Sigmoid colon (tissue), 7 donors: ENCODE measurements at places on chromosomes 13 and 19. TPM values are rescaled to one million over a fixed set of nuclear protein-coding genes. Genes with fewer than 3 reads are reported as not detected.

LRRC25 gene
- 13.3 TPM for total RNA-seq

PROSER3 gene
- 2.9 TPM for total RNA-seq

OR4F17 gene
- total RNA-seq = not detected

RASAL3 gene
- total RNA-seq = 1.1 TPM

ZSCAN18 gene
- 67.4 TPM for total RNA-seq

CEACAM19 gene
- 1.3 TPM for total RNA-seq

PLIN5 gene
- 10.0 TPM for total RNA-seq

LGALS14 gene
- not detected for total RNA-seq

GRCh38 chr19:51034704-51035103 lies at the start of gene KLK12:
Gene KLK12 (minus strand): TSS chr19:51035002. CDS start chr19:51034621, 381 bp downstream.
- no peak for DNase-seq
- no peaks in the 10 kb centered on the region for H3K36me3 ChIP-seq
- H3K27ac ChIP-seq = no peak within 1 kb of the TSS
- H3K4me3 ChIP-seq = no peak within 1 kb of the TSS
- H3K4me1 ChIP-seq = no peaks in the 10 kb centered on the region

DNA sequence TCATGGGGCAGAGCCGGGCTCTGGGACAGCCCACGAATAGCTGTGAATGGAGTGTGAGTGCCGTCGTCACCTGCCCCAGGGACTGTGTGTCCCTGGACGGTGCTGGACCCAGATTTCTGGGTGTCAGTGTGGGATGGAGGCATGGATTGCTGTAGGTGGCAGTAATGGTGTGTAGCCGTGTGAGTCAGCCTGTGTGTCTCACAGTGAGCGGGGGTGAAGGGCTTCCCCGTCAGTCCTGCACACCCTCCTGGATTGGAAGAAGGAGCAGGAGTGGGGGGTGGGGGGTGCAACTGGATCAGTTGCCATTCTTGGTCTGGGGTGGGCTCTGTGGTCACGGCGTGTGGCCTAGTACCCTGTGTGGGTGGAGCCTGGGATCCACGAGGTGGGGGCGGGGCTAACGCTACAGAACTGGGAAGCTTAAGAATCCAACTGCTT lies 6.5 kb upstream of the LTBP4 start:
- peaks cover 35% of the 10 kb centered on the region for H3K27me3 ChIP-seq
- no peak overlapping the region for H3K4me3 ChIP-seq
- H3K4me1 ChIP-seq = no peaks in the 10 kb centered on the region
- DNase-seq = no peak

- DNase-seq = no peak
- H3K4me1 ChIP-seq = no peaks in the 10 kb centered on the region
- H3K27me3 ChIP-seq = no peaks in the 10 kb centered on the region
- no peak overlapping the region for H3K4me3 ChIP-seq
- H3K27ac ChIP-seq = no peak overlapping the region
Observed at GRCh38 chr13:41008349-41008980, 10.7 kb downstream of the ELF1 start.

DNA sequence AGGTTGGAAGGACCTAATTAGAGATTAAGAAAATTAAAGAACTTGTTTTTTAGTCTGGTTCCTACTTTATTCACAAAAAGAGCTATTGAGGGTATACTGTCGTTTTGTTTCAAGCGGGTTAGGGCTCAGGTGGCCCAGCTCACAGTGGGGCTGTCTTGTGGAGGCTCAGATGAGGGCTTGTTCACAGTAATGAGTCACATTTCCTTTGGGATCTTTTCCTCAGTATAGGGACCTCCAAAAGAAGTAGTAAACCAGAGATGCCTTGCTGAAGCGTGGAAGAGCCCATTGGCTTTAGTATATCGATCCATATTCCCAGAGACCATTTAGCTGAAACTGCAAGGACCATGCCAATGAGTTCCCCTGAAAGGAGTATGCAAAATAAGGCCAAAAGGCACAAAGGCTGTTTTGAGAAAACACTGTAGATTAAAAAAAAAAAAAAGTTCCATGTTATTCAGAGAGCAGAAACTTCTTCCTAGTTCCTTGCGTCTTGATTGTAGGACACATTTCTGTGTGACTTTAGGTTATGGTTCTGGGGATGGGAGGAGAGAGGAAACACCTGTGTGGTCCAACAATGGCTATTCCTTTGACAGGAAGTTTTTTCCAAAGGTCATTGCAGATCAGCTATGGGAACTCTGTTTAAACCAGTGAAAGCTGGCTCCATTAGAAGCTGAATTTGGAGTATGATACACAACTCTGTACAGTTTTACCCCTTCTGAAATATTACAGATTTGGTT lies 32.8 kb upstream of the GPI start:
- no peaks in the 10 kb centered on the region for H3K27me3 ChIP-seq
- no peaks in the 10 kb centered on the region for H3K4me1 ChIP-seq
- no peak for DNase-seq
- H3K4me3 ChIP-seq = no peak overlapping the region

DNA sequence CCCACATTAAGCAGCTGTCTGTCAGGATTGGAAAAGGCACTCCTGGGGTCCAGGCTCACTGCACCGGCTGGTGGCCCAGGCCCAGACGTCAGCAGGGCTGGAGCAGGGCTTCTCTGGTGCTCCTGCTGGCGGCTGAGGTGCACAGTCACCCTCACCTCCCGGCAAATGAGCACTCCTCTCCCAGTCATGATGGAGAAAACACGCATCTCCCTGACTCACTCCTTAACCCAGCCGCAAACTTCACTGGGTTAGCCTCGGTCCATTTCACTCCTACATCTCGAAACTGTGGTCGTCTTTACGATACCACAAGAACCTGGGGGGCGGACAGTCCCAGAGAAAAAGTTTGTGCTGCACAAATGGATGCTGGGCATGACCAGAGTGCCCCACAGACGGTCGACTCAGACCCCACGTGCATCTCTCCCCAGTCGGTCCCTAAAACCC lies 3.3 kb upstream of the RASA3 start:
- peak; percentile 41 for DNase-seq
- H3K4me3 ChIP-seq = no peak overlapping the region
- H3K4me1 ChIP-seq = peaks cover 4% of the 10 kb centered on the region
- H3K27ac ChIP-seq = no peak overlapping the region

DNA sequence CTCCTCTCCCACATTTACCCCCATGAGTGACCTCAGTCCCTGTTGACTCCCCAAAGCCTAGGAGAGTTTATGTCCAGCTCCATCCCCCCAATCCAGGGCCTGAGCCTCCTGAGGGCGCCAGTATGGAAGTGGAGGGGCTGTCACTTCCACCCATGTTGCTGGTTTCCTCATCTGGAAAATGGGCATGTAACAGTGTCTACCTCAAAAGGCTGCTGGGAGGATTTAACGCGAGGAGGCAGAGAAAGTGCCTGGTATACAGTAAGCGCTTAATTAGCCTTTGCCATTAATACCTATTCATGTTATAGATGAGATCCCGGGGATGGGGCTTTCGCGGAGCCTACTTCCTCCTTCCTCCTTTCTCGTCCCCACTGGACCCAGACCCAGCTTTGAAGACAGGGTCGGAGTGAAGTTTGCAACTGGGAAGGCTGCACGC lies 476 bp downstream of the TYK2 start:
- peak overlapping the region; percentile 91 for H3K4me3 ChIP-seq
- no peaks in the 10 kb centered on the region for H3K27me3 ChIP-seq
- no peak for DNase-seq
- peaks cover 12% of the 10 kb centered on the region for H3K4me1 ChIP-seq
- peaks cover 13% of the 10 kb centered on the region for H3K36me3 ChIP-seq

DNA sequence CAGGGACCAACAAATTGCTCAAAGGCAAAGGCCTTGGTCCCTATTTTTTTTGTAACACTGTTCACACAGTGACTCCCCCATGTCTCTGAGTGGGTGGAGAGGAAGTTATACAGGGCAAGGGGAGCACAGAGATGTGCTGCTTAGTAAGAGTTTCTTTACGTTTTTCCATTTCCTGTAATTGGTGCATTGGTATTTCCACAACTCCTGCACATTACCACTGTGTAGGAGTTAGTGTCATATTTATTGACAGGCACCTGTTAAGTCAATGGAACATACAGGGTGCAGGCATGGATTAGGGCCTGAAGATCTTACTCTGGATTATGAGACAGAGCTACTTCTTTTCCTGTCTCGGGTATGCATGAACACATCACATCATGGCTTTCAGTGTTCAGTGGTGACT lies 45.2 kb downstream of the SOX21 start:
- no peaks in the 10 kb centered on the region for H3K36me3 ChIP-seq
- no peak for DNase-seq
- H3K27ac ChIP-seq = no peak overlapping the region
- no peaks in the 10 kb centered on the region for H3K4me1 ChIP-seq

- H3K4me3 ChIP-seq = no peak overlapping the region
- H3K27ac ChIP-seq = no peak overlapping the region
- H3K36me3 ChIP-seq = no peaks in the 10 kb centered on the region
Observed at GRCh38 chr13:91988331-91988730, 589.9 kb downstream of the GPC5 start.

GRCh38 chr19:13234518-13234917 lies 84.3 kb downstream of the IER2 start:
- DNase-seq = no peak
- H3K36me3 ChIP-seq = no peaks in the 10 kb centered on the region
- H3K4me3 ChIP-seq = no peak overlapping the region
- H3K27ac ChIP-seq = no peak overlapping the region
- H3K4me1 ChIP-seq = no peaks in the 10 kb centered on the region

DNA sequence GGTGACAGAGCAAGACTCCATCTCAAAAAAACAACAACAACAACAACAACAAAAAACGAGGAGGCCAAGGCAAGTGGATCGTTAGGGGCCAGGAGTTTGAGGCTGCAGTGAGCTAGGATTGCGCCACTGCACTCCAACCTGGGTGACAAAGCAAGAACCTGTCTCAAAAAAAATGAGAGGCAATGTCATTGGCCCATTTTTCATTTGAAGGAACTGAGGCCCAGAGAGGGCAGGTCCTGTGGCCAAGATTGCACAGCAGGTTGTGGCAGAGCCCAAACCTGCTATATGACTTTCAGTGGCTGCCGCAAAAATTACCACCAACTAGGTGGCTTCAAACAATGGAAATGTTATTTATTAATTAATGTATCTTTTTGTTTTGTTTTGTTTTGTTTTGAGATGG lies 5.5 kb downstream of the PIK3R2 start:
- H3K36me3 ChIP-seq = peaks cover 16% of the 10 kb centered on the region
- peaks cover 53% of the 10 kb centered on the region for H3K4me1 ChIP-seq
- no peak overlapping the region for H3K27ac ChIP-seq
- DNase-seq = no peak
- H3K4me3 ChIP-seq = no peak overlapping the region

- H3K4me1 ChIP-seq = no peaks in the 10 kb centered on the region
- DNase-seq = no peak
- no peaks in the 10 kb centered on the region for H3K36me3 ChIP-seq
- H3K27ac ChIP-seq = no peak overlapping the region
- H3K4me3 ChIP-seq = no peak overlapping the region
Observed at GRCh38 chr19:42542791-42543190, 14.5 kb upstream of the CEACAM1 start.

GRCh38 chr13:103100830-103101229 lies 34.6 kb upstream of the SLC10A2 start:
- no peaks in the 10 kb centered on the region for H3K36me3 ChIP-seq
- no peak overlapping the region for H3K4me3 ChIP-seq
- H3K4me1 ChIP-seq = no peaks in the 10 kb centered on the region
- no peaks in the 10 kb centered on the region for H3K27me3 ChIP-seq
- no peak for DNase-seq

DNA sequence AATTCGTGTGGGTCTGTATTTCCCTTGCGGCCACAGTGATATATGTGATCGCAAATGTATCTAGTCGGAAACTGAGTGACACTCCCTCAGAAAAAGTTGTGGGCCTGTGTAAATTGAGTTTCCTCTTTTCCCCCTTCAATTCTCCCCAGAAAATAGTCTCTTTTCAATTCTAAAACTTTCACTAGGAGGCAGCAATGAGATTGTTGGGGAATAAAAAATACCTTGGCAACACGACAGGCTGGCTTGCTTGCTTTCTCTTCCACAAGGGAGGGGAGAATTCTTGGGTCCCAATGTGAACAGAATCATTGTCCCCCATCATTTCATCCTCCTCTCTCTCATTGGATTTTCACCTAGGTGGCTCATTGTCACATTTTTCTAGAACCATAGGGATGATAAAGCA lies 3.7 kb upstream of the SOX21 start:
- no peak for DNase-seq
- no peak overlapping the region for H3K27ac ChIP-seq
- H3K36me3 ChIP-seq = no peaks in the 10 kb centered on the region
- H3K4me3 ChIP-seq = no peak overlapping the region
- H3K27me3 ChIP-seq = peaks cover 25% of the 10 kb centered on the region

GRCh38 chr13:42076309-42076713 lies 27.9 kb downstream of the DGKH start:
- no peak overlapping the region for H3K27ac ChIP-seq
- H3K27me3 ChIP-seq = no peaks in the 10 kb centered on the region
- no peak overlapping the region for H3K4me3 ChIP-seq
- H3K36me3 ChIP-seq = no peaks in the 10 kb centered on the region

DNA sequence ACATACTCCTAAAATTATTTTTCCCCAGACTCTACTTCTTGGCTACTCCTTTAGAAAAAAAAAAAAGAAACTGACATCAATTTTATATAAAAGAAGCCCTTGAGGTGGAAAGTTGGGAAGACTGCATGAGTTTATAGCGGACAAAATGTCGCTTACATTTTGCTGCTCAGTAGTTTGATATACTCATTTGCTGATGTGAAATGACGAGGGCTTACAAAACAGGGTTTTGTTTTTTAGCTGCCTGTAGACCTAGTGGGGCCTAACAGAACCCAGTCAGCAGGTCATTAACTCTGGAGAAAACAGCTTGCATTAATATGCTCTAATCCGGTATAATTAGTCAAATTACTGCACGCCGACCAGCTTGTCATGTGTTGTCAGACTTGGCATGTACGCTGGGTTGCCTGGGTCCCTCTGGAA lies 37.6 kb upstream of the MAB21L1 start:
- H3K27me3 ChIP-seq = no peaks in the 10 kb centered on the region
- no peak overlapping the region for H3K4me3 ChIP-seq
- no peaks in the 10 kb centered on the region for H3K36me3 ChIP-seq
- H3K27ac ChIP-seq = no peak overlapping the region

GRCh38 chr13:54241719-54242118 lies 1213.1 kb downstream of the OLFM4 start:
- no peak overlapping the region for H3K27ac ChIP-seq
- no peak for DNase-seq
- H3K4me3 ChIP-seq = no peak overlapping the region
- H3K36me3 ChIP-seq = no peaks in the 10 kb centered on the region
- no peaks in the 10 kb centered on the region for H3K27me3 ChIP-seq
